ENCODE measurements at places on chromosomes 7 and 10.

DNA sequence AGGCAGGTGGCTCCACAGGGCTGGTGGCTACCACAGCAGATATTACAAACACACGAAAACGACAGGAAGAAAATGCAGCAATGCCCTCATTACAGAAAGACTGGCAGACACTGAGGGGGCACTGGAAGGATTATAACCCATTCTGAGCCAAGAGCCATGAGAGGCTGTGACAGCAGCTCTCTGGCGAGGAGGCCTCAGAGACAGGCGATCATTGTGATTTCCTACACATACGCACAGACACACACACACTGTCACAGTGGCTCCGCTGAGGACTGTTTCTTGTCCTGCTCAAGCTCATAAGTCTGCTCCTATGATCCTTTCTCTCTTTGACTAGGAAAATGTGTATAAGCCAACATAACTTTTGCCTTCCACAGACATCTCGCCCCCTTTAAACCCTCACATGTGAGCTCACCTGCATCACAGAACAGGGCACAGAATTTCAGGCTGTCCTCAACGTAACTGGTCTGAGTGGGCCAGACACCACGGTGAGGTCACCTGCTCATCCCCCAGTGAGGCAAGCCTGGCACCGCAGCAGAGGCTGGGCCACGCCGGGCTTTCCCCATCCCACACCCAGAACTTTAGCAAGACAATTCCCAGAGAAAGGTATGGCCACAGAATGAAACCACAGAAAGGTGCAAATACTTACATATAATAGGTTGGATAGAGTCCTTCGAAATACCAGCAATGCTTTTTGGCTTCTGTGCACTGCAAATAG lies 51.7 kb downstream of the VOPP1 start:
- DNase-seq: no peak

GRCh38 chr7:130479716-130480400 lies 12.0 kb upstream of the MEST start:
- DNase-seq: no peak

GRCh38 chr7:123260428-123260960 lies 60.7 kb upstream of the SLC13A1 start:
- no peak for DNase-seq

DNA sequence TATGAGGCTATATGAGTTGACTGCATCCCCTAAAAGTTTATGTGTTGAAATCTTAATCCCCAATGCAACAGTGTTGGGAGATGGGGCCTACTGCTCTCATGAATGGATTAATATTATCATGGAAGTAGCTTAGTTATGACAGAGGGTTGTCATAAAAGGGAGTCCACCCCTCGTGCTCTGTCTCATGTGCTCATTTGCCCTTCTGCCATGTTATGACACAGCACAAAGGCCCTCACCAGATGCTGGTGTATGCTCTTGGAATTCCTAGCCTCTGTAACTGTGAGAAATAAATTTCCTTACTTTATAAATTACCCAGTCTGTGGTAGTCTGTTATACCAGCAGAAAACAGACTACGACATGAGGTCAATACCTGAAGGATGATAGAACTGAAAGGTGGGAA lies 17.6 kb upstream of the PANK1 start:
- DNase-seq: no peak

- DNase-seq: no peak
These were observed 287.5 kb upstream of the NFE2L3 start for GRCh38 chr7:25864511-25864910.

- DNase-seq: peak; percentile 24
These were observed 28.9 kb downstream of the MAT1A start for GRCh38 chr10:80260295-80261243.

GRCh38 chr7:13745530-13745929 lies 243.9 kb downstream of the ETV1 start:
- no peak for DNase-seq

- no peak for DNase-seq
These were observed 543.1 kb upstream of the MBL2 start for GRCh38 chr10:53315709-53316108.

DNA sequence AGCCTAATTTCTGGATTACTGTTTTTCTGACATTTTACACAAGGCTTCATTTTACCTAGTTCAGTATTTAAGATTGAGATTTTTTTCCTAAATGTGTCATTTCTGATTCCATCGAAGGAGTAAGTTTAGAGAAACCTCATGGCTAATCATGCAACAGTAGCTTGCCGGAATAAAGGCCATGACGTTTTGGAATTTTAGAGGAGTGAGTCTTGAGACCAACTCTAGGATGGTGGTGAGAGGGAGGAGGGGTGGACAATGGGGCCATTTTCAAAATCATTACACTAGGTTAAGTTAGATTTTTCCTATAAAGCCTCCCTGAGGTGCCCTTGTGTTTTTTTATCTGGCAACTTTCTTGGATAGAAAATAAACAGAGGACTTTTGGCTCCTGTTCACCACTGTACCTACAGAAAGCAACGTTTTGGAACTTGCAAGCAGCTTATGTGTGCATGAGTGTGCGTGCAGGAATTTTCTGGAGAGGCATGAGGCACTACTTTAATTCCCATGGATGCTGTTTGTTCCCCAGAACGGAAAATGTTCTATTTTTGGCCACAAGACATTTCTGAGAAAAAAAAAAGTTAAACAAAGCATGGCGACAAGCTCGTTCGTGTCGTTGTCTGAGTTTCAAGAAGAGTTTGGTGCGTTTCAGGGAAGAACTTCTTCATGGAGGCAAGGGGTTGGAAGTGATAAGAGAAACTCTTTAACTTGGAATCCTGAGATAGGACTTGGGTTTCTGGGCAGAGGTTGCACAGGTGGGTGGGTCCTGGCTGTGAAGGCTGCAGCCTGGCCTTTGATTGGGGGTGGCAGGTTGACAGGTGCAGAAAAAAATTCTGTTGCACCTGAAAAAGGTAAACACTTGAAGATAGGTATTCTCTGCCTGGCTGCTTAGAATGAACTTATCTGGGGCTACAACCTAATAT lies 178.1 kb downstream of the PTEN start:
- no peak for DNase-seq

- DNase-seq: no peak
These were observed 276.9 kb upstream of the KLF14 start for GRCh38 chr7:131010717-131011431.

DNA sequence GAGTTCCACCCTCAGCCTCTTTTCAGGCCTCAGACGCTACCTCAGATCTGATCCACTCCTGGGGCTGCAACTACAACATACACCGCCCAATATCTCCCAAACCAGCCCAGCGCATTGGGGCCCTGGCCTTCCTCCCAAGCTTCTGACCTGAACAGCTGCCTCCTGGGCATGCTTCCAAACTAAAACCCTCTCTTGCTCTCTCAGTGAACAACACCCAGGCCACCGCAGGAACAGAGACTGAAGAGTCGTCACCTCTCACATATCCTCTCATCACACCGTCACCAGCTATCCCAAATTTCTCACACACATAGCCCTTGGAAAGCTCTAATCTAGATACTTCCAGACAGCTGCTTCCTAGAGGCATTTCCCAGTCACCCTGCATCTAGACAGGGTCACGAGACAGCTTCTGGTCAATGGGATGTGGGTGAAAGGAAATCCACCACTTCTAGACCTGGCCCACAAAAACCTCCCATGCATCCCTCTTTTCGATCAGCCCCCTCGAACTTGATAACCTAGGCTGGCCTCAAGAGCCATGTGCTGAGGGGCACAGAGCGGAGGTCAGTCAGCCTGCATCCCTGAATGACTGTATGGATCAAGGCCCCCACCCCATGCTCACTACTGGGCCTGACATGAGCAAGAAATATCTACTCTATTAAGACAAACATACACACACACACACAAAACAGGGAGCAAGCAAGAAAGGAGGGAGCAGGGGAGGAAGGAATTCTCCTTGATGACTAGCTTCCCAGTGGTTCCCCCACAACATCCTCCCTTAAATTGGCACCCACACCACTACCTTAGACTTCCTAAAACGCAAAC lies 1.8 kb downstream of the PARP12 start:
- no peak for DNase-seq

- peak; percentile 26 for DNase-seq
These were observed 29.9 kb upstream of the IFRD1 start for GRCh38 chr7:112420236-112420861.

DNA sequence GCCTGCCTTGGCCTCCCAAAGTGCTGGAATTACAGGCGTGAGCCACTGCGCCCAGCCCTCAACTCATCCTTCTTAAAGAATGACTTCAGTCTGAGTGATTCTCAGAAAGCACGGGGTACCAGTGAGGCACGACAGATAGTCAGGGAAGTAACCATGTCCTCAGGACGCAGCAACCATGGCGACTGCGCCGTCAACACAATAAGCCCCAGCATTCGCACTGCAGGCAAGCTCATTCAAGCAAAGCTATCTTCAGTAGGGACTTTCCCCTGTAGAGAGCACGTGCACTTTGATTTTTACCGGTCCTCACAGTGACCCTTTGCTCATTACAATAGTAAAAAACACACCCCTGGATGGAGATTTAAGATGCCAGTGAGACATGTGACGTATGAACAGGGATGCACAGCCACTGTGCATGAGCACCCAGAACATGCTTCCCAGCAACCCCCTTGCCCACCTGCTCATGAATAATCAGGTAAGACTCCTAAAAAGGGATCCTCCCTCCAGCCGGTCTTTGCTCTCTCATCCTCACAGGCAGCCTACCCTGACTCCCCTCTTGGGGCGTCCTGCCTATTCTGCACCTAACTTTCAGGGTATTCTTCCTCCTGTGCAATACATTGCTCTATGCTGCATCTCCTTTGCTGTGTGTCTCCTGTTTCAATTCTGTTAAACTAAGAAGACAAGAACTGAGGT lies 9.1 kb downstream of the WDR86 start:
- DNase-seq: no peak

DNA sequence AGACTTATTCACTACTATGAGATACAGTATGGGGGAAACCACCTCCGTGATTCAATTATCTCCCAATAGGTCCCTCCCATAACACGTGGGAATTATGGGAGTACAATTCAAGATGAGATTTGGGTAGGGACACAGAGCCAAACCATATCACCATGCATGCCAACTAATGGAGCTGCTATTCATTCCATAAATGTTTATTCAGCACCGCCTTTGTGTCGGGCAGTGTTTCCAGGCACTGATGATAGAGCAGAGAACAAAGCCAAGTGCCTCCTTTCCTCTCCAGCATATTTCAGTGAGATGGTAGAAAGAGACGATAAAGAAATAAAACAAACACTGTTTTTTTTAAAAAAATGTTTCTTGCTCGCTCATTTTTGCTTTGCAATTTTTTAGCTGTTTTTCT lies 295.9 kb upstream of the FOXK1 start:
- no peak for DNase-seq

- no peak for DNase-seq
These were observed 116.0 kb upstream of the PFKP start for GRCh38 chr10:2951235-2951835.

DNA sequence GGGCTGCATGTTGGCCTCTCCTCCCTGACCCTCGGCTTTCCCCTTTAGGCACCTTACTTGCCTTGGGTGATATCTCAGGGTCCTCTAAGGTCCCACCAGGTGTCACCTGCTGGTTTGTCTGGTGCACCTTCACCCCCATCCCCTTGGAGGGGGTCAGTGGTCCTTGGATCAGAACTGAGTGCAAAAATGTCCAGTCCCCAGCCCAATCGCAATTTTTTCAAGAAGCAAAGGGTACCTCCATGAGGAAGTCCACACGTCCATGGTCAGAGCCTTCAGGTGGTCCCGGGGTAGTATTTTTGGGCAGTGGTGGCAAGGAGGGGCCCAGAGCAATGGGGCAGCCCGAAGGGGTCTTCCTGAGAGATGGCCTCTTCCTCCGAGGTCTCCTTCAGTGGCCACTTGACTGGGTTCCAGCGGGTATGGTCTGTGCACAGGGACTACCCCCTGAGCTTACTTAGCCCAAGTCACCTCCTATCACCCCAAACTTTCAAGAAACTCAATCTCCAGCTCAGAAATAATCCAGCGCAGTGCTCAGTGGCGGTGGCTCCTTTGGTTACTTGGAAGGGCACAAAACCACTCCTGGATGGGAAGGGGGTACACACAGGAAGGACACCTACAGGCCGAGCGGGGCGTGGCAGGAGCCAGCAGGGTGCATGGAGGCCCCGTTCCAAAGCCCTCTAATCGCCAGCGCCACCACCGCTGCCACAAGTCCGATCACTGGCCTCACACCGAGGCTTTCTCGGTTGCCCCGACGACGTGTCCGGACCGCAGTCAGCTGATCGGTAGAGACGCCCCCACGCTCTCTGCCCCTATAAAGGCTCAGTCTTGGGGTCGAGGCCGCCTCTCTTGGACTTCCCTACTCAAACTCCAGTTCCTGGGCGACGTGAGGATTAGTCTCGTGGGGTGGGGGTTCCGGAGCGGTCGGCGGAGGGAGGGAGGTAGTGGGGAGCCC lies 4.5 kb downstream of the SAP25 start:
- DNase-seq: no peak

DNA sequence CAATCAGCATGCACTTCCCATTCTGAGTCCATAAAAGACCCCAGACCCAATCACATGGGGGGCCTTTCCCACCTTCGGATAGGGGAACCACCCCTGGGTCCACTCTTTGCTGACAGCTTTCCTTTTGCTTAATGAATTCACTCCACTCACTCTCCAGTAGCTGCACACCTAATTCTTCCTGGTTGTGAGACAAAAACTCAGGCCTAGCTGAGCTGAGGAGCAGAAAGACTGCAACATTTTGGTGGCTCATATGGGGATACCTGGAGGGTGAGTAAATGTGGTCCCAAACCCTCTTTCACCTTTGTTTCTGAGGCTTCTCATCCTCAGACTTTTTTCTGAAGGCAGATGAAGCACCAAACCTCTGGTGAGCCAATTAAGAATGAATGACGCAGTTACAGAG lies 138.1 kb downstream of the WDR11 start:
- no peak for DNase-seq

- DNase-seq: peak; percentile 87
These were observed 188.4 kb downstream of the PPP1R3A start for GRCh38 chr7:113730309-113730955.

DNA sequence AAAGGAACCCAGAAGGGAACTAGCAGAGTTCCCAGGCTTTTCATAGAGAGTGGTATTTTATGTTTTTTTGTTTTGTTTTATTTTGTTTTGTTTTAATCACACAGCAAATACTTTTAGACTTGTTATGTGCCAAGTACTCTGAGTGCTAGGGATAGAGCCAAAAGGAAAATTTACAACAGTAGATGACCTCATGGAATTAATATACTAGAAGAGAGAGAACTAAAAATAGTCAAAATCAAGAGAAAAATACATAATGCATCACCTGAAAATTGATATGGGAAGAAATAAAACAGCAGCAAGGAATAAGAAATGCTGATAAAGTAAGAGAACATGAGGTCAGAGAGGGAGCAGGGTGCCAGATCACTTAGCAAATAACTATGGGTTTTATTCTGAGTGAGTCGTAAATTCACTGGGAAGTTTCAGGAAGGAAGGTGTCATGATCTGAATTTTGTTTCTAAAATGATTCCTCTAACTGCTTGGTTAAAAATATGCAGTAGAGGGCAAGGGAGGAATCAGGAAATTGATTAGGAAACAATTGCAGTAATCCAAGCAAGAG lies 351.0 kb downstream of the ANKRD7 start:
- DNase-seq: no peak

DNA sequence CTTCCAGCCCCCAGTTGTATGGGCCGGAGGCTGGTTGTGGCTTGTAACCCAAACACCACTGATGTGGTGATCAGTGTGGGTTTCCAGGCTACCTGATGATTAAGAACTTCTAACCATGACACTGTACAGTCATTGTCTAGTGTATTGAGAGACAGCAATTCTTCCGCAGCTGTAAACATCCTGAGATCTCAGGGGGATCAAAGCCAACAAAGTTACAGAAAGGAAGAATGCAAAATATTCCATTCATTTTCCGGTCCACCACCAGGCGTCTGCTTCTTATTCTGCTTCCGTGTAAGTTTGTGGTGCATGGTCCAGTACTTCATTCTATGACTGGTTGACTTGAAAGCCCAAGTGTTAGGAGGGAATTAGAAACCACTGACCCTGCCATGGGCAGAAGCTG lies 10.3 kb upstream of the GLI3 start:
- no peak for DNase-seq

- no peak for DNase-seq
These were observed 225.0 kb downstream of the CELF2 start for GRCh38 chr10:11242443-11243387.
